Stimulated activated CD4-positive, alpha-beta T cell treated with anti-CD3 and anti-CD28 coated beads, Interleukin-1b, Interleukin-23, amount 100 ng/mL, for 4 hours (primary cell): ENCODE measurements at places on chromosomes 3 and 15.
A peak's percentile ranks its signal among the peaks of the same experiment; 100 is the strongest.

DNA sequence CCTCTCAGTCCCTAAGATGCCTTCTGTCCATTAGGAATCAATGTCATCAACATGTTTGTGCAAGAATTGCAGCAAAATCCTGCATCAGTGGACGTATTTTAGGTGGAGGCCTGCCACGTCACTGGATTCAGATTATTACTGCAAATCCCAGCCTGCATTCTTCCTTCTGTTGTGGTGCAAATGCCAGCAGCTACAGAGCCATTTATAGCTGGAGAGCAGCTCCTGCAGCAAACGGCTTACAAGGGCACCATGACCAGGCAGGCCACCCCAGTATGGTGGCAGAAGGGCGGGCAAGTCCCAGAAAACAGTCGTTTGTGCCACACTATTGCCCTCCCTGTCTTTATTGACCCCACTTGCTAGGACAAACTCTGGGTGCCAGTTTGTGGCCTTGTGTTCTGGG is 74.7 kb downstream of the SNRK start:
- no peak for DNase-seq

- no peak for DNase-seq
Observed at GRCh38 chr3:133937756-133938601, 42.3 kb upstream of the RAB6B start.

- no peak for DNase-seq
Observed at GRCh38 chr3:112319516-112320276, 13.3 kb upstream of the CD200 start.

DNA sequence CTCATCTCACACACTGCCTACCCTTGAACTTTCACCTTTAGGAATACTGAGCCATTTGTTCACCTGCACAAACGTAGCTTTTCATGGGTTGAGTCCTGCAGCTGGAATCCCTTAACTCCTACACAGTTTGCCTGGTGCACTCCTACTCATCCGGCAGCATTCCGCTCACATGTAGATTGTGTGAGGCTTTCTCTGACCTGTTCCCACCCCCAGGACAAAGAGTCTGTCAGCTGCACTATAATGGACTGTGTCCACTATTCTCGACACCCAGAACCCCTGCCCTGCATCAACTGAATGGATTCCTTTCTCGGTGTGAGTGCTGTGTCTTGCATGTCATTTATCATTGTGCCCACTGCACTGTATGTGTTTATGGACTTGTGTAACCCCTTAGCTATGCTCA is 54.9 kb downstream of the EPHB3 start:
- no peak for DNase-seq

DNA sequence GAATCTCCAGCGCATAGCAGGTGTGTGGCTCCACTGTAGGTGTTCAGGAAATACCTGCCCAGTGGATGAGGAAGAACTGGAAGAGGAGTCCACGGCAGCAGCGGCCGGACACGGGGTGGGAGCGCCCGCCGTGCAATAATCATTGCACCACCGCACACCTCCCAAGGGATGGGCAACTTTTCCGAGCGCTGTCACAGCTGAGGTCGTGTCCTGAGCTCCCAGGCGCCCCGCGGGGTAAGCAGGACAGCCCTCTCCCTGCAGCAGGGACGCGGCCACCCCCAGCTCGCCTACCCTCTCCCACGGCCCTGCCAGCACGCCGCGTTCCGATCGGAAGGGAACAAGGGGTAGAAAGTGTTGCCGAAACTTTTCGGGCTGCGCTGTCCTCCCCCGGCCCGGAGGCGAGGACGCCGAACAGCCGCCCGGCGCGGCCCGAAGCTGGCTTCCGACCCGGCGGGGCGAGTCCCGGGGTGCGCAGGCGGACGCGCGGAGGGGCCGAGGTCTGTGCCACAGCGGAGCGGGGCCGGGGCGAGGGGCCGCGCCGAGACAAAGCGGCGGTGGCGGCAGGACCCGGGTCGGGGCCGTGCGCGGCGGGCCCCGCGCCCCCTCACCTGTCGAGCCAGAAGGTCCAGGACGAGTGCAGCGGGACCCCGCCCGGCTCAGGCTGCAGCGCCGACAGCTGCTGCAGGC is 475 bp downstream of the EIF4E3 start:
- DNase-seq, result peak; percentile 41

DNA sequence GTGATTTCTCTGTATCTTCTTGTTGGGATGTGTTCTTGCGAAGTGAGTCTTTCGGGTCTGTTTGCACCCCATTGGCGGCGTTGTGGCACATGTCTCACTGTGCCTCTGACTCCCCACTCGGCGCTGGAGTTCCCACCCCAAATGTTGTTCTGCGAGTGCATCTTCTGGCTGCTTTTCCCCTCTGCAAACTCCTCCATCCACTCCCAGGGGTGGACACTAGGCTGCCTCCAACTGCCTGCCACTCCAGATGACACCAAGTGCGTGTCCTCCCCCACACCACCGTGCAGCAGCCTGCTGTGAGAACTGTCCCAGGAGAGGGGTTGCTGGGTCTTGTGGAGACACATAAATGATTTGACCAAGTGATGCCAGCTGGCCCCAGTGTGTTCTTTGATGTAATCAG is 17.6 kb downstream of the EFCC1 start:
- DNase-seq, result no peak

- no peak for DNase-seq
Observed at GRCh38 chr3:121836064-121836463, 1.1 kb downstream of the EAF2 start.

- no peak for DNase-seq
Observed at GRCh38 chr3:156395961-156396710, 158.8 kb downstream of the SSR3 start.

DNA sequence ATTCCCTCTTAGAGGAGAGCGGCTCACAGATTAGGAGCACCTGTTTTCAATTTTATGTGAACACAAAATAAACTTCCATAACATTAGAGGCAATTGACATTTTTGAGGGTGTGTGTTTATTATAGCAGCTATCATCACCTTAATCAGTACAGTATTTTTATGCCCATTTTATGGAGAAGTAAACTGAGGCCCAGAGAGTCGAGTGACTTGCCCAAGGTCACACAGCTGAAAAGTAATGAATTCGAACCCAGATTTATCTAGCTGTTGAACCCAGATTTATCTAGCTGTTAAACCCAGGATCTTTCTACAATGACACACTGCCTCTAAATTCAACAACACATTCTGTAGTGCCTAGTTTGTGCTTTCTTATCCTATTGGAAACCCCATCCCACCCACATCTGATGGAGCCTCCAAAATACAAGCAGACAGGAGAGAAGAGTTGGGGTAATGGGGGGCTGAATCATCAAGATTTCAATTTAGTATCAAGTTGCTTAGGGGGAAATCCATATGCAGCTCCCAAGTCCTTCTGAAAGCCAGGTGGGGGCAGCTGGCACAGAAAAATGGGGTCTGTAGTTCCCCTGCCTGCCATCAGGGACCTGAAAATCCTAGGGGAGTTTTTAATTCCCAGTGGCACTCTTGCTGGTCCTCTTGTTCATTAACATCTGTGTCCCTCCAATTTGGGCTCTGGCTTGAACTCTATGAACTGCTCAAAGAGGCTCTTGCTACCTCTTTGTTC is 50.4 kb upstream of the TRA2B start:
- DNase-seq, result no peak

DNA sequence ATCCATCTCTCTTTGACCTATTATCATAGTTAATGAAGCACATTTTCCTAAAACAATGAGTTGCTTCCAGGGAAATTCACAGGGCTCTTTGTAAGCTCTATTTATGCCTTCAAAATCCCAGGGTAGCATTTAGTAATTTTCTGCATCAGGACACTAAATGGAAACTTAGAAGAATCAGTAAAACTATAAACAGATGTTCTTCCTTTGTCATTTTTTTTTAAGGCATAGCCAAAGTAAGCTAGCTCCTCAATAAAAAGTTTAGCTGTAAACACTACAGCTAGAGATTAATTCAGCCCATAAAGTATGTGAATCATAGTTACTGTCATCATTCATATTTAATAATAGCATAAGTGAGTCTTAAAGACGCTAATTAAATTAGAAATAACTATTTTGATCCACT is 79.3 kb downstream of the RPL22L1 start:
- no peak for DNase-seq

- DNase-seq, result peak; percentile 8
Observed at GRCh38 chr3:195609229-195609628, 25.5 kb upstream of the APOD start.

- no peak for DNase-seq
Observed at GRCh38 chr15:69858456-69858855, 239.3 kb downstream of the TLE3 start.

GRCh38 chr15:67241132-67241855 is 13.2 kb downstream of the AAGAB start:
- no peak for DNase-seq

GRCh38 chr3:188978421-188979171 is 193.2 kb upstream of the TPRG1 start:
- DNase-seq, result no peak

GRCh38 chr15:48565560-48566482 is 79.7 kb downstream of the FBN1 start:
- DNase-seq, result no peak

DNA sequence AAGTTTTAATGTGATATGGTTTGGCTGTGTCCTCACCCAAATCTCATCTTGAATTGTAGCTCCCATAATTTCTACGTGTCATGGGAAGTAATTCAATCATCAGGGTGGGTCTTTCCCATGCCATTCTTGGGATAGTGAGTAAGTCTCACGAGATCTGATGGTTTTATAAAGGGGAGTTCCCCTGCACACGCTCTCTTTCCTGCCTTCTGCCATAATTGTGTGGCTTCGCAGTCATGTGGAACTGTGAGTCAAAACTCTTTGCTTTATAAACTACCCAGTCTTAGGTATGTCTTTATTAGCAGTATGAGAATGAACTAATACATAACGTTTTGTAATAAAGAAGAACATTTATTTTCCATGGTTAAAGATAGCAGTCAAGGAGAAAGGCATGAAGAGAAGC is 39.2 kb upstream of the GOLIM4 start:
- DNase-seq, result no peak

GRCh38 chr15:63997715-63998442 is 48.4 kb downstream of the DAPK2 start:
- no peak for DNase-seq

DNA sequence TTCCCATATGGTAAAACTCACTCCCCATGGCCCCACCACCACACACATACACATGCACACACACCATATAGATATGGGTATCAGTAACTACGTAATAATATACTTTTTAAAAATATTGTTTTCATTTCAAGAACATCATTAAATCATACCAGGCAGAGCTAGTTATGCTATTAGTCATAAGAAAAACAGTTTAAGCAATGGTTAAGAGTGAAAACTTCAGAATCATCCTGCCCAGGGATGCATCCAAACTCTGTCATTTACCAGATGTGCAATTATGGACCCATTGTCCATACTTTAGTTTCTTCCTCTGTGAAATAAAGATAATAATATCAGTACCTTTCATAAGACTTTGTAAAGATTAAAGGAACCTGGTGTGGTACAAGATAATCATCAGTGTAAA is 608.3 kb downstream of the RBMS3 start:
- DNase-seq, result no peak

DNA sequence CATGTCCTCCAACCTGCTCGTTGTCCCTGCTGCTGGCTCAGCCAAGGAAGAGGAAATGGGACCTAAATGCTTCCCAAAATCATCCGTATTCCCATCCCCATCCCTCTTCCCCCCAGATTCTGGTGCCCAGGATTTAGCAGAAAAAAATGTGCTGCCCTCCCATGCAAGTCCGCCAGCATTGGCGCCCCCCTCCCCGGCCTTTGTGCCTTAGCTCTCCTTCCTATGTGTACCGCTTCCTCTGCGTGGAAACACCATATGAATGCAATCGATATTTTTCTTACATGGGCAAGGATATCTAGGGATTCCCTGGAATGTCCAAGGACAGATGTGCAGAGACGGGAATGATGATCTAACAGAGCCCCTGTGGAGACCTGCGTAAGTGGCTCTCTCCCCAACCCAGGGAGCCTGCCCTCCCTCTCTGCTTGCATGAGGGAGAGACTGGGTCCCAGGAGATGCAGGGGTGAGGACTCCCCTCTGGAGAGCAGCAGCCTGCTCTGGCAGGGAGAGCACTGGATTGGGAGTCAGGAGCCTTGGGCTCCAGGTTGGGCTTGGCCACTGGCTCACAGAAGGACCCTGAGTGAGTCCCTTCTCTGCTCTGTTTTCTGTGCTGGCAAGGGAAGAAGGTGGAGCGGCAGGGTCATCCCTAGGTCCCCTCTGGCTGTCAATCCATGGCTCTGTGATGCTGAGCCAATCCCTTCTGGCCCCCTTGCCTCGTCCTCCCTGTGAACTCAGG is 227.2 kb downstream of the XXYLT1 start:
- DNase-seq, result no peak
